ENCODE measurements at places on chromosomes 6 and 20.
A peak's percentile ranks its signal among the peaks of the same experiment; 100 is the strongest.

DNA sequence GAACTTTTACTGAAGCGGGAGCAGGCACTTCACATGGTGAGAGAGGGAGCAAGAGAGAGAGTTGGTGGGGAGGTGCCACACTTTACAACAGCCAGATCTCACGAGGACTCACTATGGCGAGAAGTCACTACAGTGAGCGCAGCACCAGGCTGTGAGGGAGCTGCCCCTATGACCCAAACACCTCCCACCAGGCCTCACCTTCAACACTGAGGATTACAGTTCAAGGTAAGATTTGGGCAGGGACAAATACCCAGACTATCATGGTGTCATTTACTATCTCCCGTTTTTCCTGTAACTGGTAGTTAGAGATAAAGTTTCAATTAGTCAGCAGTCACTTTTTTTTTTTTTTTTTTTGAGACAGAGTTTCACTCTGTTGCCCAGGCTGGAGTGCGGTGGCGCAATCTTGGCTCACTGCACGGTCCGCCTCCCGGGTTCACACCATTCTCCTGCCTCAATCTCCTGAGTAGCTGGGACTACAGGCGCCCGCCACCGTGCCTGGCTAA, 7.8 kb downstream of the RBCK1 start:
- no peak for DNase-seq

DNA sequence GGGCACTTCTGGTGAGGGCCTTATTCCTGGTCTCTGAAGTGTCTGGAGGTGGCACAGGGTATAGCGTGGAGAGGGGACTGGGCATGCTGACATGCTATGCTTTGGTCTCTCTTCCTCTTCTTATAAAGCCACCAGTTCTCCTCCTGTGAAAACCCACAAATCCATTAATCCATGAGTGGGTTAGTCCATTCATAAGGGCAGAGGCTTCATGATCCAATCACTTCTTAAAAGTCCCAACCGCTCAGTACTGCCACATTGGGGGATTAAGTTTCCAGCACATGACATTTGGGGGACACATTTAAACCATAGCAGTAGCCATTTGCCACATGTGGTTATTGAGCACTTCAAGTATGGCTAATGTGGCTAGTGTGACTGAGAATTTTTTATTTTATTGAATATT, 3.8 kb upstream of the TRIB3 start:
- no peak for DNase-seq

GRCh38 chr20:16488086-16488485, 85.2 kb downstream of the KIF16B start:
- DNase-seq = no peak

- DNase-seq = no peak
These were observed 4.0 kb downstream of the PREP start for GRCh38 chr6:105398859-105399258.

GRCh38 chr6:29263001-29263400, 38.5 kb upstream of the OR14J1 start:
- no peak for DNase-seq

DNA sequence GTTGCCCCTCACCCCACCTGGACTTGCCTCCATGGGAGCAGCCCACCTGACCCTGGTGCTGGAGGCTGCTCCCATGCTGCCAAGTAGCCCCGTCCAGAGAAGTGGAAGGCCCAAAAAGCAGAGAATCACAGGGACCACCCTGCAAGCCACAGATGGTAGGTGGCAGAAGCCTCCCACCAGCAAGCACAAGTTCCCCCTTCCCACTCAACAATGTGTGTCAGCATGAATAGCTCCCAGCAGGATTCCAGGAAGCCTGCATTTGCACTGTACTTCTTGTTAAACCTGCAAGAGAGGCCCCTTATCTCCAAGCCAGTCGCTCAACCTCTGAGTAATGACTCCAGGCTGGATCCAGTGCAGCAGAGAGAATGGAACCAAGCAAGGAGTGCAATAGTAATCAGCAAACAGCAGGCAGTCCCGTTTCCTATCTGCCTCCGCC, 180.8 kb upstream of the CST7 start:
- peak; percentile 25 for DNase-seq

DNA sequence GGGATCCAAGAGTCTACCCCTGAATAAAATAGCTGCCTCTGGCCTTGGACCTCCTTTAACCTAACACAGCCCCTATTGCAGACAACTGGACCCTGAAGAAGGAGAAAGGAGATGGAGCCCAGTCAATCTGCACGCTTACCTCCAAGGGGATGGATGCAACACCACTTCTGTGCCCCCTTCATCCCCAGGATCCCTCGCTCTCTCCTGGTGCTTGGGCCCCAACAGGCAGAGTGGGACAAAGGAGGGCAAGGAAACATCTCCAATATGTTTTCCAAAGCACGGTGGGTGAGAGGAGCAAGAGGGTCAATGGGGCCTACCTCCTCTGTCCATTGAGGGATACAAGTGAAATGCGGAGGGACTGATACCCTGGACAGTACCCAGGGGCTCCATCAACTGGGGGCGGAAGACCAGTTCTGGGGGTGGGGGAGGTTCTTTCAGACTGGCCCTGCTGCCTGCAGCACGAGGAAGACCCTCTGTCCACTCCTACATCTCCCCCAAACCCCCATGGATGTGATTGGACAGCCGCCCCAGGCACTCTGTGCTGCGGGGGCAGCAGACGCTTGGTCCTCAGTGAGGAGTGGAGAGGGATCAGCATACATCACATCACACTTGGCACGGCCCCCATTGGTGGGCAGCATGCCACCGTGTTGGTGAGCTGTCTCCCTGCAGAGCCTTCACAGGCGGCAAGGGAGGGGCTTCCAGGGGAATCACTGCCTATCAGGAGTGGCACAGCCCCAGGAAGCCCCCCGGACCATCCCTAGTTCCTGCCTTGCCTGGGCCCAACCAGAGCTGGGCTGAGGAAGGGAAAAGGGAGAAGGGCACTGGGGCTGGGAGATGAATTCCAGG, 70.6 kb downstream of the MRPL14 start:
- DNase-seq = no peak

DNA sequence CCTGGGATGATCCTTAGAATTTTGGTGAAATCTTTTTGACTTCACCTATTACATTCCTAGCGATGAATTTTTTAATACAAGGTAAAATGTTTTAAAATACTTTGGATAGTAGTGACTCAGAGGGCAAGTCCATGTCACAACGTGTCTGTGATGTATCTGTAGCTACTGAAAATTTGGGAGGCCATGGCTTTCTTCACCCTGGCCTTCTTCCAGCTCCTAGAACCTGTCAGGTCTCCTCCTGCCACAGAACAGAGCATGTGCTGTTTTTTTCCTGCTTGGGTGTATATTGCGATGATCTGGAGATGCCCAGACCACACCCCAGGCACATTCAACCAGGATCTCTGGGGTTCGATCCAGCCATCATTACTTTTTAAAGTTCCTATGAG, 194.4 kb downstream of the BTBD3 start:
- DNase-seq = no peak

GRCh38 chr6:108968325-108969316, 120.4 kb downstream of the ARMC2 start:
- peak; percentile 18 for DNase-seq

DNA sequence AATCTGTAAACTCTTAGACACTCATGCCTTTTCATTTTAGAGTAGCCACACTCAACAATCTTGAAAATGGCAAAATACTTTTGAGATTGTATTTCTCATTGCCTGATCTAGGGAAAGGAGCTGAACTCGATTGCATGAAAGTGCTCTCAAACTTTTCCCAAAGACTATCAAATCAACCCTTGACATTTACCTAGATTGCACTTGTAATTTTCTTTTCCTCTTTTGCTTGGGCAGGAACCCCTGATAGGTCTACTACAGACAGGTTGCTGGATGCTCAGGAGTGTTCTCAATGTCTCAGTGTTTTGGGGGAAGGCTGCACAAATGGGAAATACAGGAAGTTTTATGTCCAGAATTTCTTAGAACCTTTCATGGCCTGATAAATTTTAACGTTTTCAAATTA, 468.0 kb upstream of the GJE1 start:
- no peak for DNase-seq

GRCh38 chr6:87029711-87030314, 65.1 kb downstream of the CGA start:
- no peak for DNase-seq

- DNase-seq = no peak
These were observed 24.7 kb downstream of the TBC1D7 start for GRCh38 chr6:13303668-13304017.

GRCh38 chr6:154410619-154411072, 54.0 kb upstream of the IPCEF1 start:
- no peak for DNase-seq

DNA sequence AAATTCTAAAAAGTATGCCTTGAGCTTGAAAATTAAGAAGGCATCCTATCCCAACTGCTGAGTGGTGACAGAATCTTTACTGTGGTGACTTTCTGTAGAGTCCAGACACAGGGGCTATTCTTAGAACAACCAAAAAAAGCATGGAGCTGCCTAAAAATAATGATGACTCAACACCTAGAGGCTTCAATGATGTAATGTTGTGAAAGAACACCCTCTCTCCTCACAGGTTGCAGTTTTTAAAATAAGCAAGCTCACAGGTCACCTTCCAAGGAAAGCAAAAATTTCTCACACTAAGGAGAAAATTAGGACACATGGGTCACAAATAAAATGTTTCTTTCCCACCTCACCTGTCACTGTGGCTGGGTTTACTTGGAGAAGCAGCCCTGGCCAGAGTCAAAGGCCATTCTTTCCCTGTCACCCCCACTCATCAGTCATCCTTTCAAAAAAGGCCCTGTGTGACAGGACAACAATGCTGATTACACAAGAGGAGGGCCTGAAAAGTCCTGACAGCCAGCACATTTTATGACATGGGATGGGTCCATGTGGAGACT, 53.5 kb downstream of the RCAN2 start:
- no peak for DNase-seq

- DNase-seq = no peak
These were observed 19.8 kb downstream of the HLA-E start for GRCh38 chr6:30508890-30509736.

DNA sequence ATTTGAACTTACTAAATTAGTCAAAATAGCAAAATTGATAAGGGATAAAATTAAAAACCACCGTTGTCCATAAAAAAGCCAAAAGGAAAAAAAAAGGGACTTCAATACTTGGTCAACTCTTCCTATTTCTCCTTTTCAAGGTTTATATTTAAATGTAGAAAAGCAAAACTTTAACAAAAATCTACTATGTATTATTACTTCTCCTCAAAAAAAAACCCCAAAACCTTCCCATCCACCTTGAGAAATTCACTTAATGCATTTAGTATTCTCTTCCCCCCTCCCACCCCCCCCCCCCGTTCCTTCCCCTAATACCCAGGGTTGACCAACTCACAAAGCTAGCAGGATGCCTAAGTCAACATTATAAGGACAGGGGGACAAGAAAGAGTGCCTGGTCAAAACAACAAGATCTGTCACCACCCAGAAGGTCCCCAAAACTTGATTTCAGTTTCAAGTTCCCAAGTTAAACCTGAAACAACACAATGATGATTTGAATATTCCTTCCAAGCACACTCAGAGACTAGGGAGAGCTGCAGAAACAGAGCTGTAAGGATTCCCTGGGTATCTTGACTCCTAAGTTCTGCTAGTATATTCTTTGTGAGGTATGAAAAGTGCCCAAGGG, 14.6 kb downstream of the GMDS start:
- no peak for DNase-seq

DNA sequence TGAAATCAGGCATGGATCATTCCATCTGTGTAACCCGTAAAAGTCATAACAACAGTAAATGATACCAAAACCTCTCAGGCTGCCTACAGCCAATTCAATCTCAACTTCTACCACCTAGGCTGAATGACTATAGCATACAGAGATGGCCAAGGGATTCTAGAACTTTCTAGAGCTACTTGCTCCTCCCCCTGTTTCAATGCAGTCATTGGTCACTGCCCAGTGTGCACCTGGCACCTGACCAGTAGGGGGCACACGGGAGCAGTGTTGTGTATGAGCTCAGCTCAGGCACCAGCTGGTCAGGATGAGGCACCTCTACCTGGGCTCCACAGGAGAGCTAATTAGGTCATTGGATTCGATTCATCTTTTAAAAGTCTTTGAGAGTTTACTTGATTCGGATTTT, 86.2 kb downstream of the PLEKHG1 start:
- peak; percentile 47 for DNase-seq

- no peak for DNase-seq
These were observed 62.4 kb upstream of the QKI start for GRCh38 chr6:163352011-163352685.

- no peak for DNase-seq
These were observed 10.5 kb downstream of the SIRPA start for GRCh38 chr20:1905693-1906092.

GRCh38 chr6:69704916-69705315, 91.9 kb downstream of the LMBRD1 start:
- no peak for DNase-seq

DNA sequence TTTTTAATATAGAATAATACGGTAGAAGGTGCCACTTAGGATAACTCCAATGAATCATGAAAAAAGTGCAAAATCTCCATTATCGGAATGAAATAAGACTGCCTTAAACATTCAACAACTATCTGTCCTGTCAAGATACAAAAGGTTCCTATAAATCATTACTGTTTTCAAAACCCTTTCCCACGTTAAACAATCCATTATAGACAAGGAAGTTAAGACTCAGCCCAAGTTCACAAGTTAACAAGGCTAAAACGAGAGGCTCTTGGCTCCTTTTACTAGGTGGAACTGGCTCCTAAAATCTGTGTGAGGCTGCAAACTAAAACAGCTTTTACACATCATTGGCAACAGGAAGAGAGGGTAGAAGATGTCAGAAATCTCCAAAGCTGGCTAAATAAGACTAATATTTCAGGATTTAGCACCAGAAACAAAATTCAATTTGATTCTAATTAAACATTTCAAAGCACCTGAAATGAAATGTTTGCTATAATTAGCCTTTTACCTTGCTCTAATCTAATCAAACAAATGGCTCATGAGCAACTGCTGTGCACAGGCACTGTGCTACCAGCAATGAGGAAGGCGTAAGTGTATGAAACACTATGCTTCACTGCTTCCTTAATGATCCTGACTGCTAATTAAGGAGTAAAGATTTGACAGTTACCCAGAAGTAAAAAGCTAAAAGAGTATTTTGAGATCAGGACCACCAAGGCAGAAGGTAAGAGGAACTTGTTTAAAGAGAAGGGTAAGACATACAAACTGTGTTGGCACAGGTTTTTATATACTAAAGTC, 109.7 kb downstream of the DST start:
- no peak for DNase-seq

DNA sequence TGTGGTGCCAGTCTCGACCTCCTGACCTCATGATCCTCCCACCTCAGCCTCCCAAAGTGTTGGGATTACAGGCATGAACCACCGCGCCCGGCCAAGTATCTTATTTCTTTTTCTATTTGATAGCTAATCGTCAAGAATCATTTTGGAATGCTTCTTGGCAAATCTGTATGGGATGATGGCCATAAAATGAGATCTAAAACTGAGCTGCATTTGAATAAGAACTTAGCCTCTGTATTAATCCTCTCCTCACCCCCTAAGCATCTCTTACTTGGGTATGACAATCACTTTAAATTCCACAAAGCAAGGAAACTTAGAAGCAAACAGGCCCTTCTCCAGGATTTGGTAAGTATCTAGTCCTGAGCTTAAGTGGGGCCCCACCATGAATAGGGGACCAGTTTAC, 108.9 kb upstream of the BTBD3 start:
- no peak for DNase-seq

- no peak for DNase-seq
These were observed 2.1 kb upstream of the ECHDC1 start for GRCh38 chr6:127345521-127345920.

Data from endothelial cell (in vitro differentiated cells).